Activated T-helper 17 cell treated with anti-CD3 and anti-CD28 coated beads, Interleukin-2, amount 50 U/mL, for 72 hours (primary cell): ENCODE measurements at places on chromosomes 13 and 19. TPM values are rescaled to one million over a fixed set of nuclear protein-coding genes. Genes with fewer than 3 reads are reported as not detected.
A peak's percentile ranks its signal among the peaks of the same experiment; 100 is the strongest.

Gene CFD
- 0.89 TPM for total RNA-seq

- peak; percentile 85 for ATAC-seq
Observed at GRCh38 chr19:10644260-10645007, 9.7 kb upstream of the ILF3 start.

DNA sequence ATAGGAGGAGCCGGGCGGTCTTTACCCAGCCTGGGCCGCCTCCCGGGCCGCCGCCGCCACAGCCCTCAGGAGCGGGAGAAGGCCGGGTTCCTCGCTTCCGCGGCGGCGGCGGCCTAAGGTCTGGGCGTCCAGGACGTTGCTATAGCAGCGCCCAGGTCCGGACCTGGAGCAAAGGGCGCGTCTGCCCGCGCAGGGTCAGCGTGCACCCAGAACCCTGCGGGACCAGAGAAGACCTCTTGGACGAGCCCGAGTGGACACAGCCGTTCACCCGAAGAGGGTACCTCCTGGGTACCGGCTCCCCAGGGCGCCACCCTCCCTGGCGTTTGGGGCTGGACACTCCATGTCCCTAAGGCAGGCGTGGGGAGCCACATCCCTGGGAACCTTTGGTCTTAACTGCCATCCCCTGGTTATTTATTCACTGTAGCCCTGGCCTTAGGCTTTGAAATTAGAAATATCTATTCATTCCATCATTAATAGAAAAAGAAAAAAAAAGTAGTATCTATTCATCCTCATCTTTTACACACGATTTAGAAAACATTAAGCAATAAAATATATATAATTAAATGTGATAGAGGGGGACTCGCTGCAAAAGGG lies 2.4 kb downstream of the DZIP1 start:
- ATAC-seq: no peak

- ATAC-seq: no peak
Observed at GRCh38 chr19:4393947-4394590, 6.3 kb downstream of the SH3GL1 start.
